ENCODE measurements at places on chromosomes 4 and X.

DNA sequence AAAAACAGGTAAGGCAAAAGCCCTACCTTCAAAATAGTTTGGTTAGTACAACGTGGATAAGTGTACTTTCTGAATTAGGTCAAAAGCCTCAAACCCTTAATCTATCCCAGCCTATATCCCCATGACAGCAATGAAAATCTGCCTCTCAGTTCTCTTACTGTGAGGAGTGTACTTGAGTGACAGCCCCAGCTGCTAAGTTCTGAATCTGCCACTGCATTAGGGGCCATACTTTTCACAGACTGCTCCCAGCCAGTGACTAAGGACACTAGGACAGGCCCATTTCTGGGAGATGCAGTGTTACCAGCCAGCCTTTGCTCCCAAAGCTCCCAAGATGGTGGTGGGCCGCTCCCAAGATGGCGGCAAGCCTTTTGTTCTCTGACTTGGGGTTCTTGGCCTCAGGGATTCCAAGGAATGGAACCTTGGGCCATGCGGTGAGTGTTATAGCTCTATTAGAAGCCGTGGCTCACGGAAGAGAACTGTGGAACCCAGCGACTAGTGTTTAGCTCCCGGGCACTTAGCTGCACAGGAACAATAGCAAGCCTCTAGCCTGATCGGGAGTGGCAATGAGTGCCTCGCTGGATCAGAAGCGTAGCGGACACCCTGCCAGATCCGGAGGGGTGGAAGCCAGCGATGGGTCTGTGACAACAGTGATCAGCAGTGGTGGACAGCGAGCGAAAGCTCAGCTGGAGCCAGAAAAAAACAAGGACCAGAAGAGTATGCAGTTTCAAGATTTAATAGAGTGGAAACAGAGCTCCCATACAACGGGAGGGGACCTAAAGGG is 175.6 kb upstream of the NRK start:
- no peak for DNase-seq

DNA sequence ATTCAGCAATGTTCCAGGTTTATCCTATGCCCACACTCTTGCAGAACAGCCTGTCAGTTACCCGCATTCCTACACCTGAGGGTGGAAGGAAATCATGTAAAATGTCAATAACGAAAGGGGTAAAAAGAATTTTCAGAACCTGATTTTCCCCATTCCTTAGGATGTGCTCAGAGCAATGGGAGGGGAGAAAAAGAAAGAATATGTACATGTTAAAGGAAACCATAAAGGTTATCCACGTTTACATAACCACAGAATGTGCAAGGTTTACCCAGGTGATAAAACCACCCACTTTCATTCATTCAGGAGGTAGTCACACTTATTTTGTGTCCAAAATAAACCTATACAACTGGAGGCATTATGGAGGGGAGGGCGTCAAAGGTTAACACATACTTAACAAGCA is 335.5 kb downstream of the ZNF674 start:
- no peak for DNase-seq

- no peak for DNase-seq
These were observed 107.6 kb downstream of the ATXN3L start for GRCh38 chrX:13212191-13212651.

DNA sequence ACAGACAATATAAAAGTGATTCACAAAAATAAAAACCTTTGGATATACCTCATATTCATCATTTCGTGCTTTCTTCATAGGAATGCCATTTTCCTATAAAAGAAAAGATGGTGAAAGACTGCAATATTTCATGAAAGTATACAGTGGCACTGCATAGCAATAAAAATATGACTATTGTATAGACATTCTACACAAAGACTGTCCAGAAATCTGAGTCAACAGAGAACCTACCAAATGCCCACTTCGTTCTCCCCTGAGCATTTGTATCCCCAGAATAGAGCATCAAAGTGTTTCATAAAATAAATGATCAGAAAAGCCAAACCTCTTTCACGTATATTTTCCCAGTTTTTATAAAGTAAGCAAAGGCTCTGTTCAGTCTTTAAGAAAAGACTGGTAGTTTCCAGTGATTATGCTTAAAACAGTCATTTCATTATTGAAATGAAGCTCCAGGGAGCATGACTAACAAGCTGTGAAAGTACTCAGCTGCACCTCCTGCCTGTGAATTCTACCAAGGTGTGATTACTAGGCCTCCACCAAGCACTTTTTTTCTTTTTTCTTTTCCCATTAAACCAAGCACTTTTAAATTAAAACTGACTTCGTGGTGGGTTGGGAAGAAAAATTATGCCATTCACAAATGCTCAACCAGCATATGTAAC is 20.2 kb downstream of the PPA2 start:
- no peak for DNase-seq

- DNase-seq: no peak
These were observed 82.5 kb downstream of the PPEF1 start for GRCh38 chrX:18789916-18790315.

DNA sequence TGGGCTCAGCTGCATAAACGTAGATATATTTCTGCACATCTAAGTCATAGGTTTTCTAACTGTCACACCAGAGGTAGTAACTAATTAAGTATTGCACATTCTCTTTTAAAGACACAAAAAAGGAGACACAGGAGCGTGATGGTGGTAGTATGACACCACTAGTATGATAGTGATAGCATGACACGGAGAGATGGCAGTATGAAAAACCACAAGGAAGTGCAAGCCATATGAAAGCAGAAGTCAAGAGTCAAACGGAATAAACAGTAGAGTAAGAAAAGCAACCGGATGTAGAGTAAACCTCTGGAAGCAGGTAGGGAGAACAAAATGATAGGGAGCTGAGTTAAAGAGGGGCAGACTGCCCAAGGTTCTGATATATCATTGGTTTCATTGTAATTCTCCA is 382.2 kb upstream of the INTU start:
- no peak for DNase-seq

Measured in stimulated activated CD8-positive, alpha-beta memory T cell treated with anti-CD3 and anti-CD28 coated beads, Interleukin-4, amount 100 ng/mL, for 1 hour (primary cell).